NCI-H524 treated with DMSO at 0.1 percent for 48 hours (cell line): ENCODE measurements at places on chromosomes 1 and 21.
A peak's percentile ranks its signal among the peaks of the same experiment; 100 is the strongest.

DNA sequence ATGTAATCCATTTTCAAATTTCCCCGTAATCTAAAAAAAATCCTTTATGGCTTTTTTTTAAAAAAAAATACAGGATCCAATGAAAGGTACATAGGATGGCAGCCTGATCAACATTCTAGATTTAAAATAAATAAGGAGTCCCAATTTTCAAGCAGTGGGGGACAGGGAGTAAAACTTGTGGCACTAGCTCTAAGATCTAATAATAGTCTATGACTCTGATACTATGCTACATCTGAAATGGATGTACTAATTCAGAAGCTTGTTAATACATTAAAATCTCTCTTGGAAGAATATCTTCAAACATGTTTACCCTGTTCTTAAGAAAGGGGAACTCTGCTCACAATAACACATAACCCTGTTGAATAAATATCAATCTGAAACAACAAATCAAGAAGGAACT, 8.5 kb downstream of the DIPK1A start:
- DNase-seq, result no peak

DNA sequence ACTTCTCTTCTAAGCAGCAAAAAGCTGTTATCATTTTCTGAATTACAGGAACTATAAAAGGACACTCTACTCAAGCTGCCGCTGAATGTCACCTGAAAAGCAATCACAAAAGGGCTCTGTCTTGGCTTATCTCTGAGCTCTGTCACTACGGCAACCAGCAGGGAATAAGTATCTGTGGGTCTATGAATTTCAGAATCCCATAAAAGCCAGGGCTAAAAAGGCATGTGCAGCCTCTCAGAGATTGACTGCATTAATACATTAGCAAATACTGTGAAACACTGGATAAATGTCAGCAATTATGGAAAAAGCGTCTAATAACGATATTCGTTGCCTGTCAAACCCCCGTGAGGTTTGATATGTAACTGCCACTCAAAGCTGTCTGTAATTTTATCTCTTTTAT, 210.2 kb upstream of the DMRTA2 start:
- DNase-seq, result no peak

DNA sequence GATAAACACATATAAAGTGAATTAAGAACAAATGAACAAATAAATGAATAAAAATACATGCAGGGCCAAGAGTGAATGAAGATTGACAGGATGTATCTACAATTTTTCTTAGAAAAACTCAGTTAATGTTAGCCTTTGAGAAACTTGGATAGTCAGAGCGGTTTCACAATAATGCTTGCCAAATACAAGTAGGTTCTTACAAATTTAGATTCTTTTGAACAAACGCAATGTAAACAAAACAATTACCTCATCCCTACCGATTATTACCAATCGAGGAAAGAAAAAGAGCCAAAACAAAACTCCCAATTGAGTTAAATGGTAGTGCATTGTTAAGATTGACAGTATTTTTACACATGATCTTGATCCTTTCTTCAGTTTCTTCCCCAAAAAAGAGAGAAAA, 176.9 kb upstream of the DEPDC1 start:
- no peak for DNase-seq

DNA sequence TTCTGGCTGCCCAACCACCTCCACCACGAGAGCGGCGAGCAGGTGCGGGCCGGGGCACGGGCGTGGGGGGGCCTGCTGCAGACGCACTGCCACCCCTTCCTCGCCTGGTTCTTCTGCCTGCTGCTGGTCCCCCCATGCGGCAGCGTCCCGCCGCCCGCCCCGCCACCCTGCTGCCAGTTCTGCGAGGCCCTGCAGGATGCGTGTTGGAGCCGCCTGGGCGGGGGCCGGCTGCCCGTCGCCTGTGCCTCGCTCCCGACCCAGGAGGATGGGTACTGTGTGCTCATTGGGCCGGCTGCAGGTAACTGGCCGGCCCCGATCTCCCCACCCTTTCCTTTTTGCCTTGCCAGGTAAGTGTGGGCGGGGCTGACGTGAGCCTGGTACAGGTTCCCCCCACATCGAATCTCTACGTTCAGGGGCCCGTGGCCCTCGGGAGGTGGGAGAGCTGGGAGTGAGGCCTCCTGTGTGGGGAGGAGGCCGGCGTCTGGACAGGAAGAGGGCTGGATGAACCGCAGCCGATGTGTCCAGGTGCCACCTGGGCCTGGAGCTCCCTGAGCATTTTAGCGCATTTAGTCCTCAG, 51.7 kb downstream of the COL18A1 start:
- no peak for DNase-seq

DNA sequence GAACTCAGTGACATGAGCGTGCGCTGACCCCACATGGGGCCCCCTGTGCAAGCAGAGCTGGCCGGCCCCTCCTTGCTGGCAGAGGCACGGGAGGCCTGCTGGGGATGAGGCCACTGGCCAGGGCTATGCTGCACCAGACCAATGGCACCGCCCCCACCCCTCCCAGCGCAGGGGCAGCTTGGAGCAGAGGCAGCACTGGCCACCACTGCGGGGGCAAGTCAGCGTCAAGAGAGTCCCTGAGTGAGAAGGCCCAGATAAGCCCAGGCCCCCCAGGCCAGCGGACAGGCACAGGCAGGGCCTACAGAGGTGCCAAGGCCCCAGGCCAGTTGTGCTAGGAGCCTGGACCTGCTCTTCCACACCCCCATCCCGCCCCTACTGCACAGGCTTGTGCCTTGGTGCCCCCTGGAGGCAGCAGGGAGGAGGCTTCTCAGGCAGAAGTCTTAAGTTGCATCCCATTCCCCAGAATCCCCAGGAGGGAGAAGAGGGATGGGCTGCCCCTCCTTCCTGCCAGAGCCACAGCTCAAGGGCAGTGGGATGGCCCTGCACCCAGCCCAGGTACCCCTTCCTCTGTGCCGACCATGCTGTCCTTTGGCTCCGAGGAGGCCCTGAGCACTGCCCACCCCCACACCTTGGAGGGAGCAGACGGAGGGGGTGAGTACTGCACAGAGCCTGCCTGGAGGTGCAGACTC, 35.8 kb downstream of the EPHX1 start:
- DNase-seq, result no peak

DNA sequence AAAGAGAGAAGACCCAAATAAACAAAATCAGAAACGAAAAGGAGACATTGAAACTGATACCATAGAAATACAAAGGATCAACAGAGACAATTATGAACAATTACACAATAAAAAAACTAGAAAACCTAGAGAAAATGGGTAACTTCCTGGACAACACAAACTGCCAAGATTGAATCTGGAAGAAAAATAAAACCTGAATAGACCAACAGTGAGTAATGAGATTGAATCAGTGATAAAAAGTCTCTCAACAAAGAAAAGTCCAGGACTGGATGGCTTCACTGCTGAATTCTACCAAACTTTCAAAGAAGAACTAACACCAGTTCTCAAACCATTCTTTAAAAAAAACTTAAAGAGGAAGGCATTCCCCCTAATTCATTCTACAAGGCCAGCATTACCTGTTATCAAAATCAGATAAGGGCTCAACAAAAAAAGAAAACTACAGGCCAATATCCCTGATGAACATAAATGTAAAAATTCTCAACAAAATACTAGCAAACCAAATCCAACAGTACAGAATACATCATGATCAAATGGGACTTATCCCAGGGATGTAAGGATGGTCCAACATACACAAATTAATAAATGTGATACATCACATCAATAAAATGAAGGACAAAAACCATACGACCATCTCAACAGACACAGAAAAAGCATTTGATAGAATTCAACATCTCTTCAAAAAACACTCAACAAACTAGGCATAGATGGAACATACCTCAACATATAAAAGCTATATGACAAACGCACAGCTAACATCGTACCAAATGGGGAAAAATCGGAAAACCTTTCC, 119.9 kb downstream of the ACBD6 start:
- no peak for DNase-seq

GRCh38 chr1:51955797-51956527, 34.5 kb downstream of the RAB3B start:
- DNase-seq, result no peak

- no peak for DNase-seq
Measured at GRCh38 chr1:188719735-188720134, 1757.9 kb downstream of the BRINP3 start.

GRCh38 chr1:28966617-28967016, 52.2 kb downstream of the EPB41 start:
- DNase-seq, result no peak

- peak; percentile 48 for DNase-seq
Measured at GRCh38 chr1:114107474-114108435, 45.9 kb downstream of the SYT6 start.

DNA sequence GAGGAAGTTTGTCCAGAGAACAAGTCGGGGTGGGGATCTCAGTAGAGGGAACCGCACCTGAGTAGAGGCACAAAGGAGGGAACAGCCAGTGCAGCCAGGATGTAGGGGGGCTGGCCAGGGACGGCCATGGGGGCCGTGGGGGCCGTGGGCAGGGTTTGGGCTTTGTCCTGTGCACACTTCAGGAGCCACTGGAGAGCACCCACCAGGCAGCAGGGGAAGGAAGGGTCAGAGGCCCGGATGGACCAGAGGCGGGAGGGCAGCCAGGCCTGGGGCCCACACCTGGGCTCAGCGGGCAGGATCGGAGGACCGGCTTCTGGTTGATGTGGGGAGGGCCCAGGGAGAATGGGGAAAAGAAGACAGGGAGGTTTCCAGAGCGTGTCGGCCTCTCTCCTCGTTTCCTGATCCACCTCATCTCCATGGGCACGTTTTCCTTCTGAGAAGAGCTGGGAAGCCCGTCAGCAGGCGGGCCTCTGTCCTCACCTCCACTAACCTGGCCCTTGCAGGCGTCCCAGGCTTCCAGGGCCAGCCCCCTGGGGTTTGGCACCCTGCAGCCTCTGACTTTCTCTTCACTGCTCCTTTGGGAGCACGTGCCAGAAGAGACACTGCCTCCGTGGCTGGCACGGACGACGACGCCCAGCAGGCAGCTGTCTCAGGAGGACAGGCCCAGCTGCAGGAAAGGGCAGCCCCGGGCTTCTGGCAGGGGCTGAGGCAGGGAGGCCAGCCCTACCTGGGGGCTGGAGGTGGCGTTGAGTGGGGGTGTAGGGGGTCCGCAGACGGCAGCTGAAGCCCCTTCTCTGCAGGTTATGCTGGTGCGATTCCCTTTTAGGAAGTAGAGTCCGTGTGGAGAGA, 16.8 kb upstream of the PDXK start:
- no peak for DNase-seq

- no peak for DNase-seq
Measured at GRCh38 chr1:68093737-68094136, 43.3 kb upstream of the DIRAS3 start.
